ENCODE measurements at places on chromosomes 3 and 15.

DNA sequence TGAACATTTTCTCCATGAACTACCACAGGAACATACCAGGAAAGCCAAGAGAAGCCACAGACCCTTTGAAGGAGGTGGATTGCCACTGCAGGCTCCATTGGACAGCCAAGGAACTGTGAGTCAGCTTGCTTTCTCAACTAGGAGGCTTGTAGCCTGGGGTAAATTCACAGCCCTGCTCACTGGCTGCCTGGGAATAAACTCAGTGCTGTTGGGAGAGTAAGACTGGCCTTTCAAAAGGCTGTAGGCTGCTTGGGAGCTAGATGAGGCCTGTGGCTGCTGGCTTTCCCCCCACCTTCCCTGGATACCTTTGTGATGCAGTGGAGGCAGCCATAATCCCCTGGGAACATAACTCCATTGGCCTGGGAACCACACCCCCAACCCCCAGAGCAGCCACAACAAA, 223.5 kb upstream of the RBMS3 start:
- peak; percentile 83 for DNase-seq

GRCh38 chr15:45397116-45397665, 18.8 kb upstream of the GATM start:
- DNase-seq = no peak

- peak; percentile 96 for DNase-seq
Observed at GRCh38 chr3:98962189-98962930, 60.9 kb upstream of the DCBLD2 start.

- no peak for DNase-seq
Observed at GRCh38 chr15:54288049-54288448, 309.8 kb downstream of the UNC13C start.

DNA sequence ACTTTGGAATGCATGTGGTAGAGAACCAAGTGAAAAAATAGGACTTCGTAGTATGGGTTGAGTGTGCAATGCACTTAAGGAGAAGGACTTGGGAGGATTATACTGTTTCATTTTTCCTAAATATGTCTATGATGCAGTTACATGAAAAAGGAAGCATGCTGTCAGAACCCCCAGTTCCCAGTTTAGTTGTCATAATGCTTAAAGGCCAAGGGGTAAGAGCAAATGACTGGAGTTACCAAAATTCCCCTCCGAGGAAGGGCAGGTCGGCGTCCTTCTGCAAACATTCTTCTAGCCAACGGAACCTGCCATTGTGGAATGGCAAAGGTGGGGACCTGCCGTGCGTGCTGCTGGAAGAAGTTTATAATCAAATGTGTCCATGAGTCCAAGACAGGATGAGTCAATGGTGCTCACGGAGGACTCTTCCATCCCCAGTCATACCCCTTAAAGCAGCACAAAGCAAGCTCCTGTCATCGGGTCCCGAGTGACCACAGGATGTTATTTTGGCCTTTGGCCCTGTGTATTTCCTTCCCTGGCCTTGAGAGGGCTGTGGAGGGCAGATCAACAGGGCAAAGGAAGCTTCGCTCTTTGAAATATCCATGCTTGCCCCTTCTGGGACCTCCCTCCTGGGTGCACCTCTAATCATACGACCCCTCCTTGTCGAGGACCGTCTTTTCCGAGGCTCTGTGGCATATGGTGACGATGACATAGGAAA, 93.2 kb downstream of the SLCO3A1 start:
- DNase-seq = no peak

DNA sequence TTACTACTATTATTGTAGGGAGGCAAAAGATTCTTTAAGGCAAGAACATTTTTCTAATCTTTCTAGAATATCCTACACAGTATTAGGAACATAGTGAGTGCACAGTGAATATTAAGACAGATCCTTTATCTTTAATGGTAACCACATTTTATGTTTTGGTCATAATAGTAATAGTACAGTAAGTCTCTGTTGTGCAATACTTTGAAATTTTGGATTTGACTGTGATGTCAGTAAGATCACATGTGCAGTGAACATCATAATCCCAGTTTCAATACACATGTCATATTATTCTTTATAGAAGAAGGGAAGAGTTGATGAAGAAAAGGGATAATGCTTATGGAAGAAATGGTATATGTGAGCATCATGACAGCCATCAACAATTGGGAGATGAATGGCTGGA, 10.7 kb downstream of the STT3B start:
- DNase-seq = peak; percentile 17

GRCh38 chr3:50370594-50370993, 11.3 kb upstream of the TMEM115 start:
- peak; percentile 23 for DNase-seq

DNA sequence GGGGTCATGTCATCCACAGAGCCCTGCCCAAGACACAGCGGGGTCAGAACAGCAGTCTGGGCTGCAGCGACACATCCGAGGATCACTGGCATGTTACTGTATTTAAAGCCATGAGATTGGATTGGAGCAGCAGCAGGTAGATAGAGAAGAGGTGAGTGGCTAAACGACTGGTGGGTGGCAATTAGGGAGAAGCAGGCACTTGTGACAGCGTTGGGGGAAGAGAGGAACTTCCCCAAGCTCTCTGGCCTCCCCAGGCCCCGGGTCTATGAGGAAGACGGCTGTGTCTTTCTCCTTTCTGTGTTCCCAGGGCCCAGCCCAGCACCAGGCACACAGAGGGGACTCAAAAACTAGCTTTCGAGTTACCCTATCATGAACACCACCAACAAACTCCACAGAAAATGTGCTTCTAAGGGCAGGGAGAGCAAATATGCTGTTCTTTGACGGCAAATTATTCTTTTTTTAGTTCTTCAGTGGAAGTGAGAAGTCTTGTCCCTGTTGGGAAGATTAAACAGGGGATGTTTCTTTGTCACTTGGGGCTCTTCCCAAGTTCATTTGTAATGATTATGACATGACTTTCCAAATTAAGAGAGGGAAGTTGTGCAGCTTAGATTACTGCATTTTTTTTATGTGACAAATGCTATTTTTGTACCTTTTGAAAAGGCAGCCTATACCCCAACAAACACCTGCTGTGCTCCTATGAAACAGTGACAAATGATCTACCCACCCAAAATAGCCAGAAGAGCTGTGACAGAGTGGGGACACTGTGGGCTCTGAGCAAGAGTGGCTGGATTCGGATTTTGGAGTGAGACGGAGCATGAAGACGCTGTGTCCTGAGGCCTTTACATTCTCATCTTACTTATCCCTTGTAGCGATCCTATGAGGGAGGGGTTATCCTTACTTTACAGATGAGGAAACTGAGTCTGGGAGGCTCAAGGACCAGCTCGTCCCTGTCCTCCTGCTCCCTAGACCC, 7.2 kb upstream of the SYNM start:
- DNase-seq = no peak

GRCh38 chr3:73136941-73137340, 75.5 kb downstream of the EBLN2 start:
- DNase-seq = no peak

- DNase-seq = no peak
Observed at GRCh38 chr15:71997691-71998090, 120.3 kb downstream of the MYO9A start.

- DNase-seq = no peak
Observed at GRCh38 chr3:66717806-66718205, 217.0 kb upstream of the LRIG1 start.

GRCh38 chr3:114709102-114709501, 415.3 kb downstream of the TIGIT start:
- peak; percentile 72 for DNase-seq

GRCh38 chr15:66138892-66139590, 114.5 kb downstream of the MEGF11 start:
- no peak for DNase-seq

GRCh38 chr3:58835086-58835485, 168.5 kb upstream of the FAM3D start:
- peak; percentile 38 for DNase-seq

- DNase-seq = peak; percentile 6
Observed at GRCh38 chr3:72441284-72441994, 406.8 kb downstream of the SHQ1 start.

- DNase-seq = no peak
Observed at GRCh38 chr3:124862006-124862405, 25.2 kb downstream of the ITGB5 start.
